T-cell (primary cell): ENCODE measurements at places on chromosomes 13 and 19. TPM values are rescaled to one million over a fixed set of nuclear protein-coding genes. Genes with fewer than 3 reads are reported as not detected.
A peak's percentile ranks its signal among the peaks of the same experiment; 100 is the strongest.

DNA sequence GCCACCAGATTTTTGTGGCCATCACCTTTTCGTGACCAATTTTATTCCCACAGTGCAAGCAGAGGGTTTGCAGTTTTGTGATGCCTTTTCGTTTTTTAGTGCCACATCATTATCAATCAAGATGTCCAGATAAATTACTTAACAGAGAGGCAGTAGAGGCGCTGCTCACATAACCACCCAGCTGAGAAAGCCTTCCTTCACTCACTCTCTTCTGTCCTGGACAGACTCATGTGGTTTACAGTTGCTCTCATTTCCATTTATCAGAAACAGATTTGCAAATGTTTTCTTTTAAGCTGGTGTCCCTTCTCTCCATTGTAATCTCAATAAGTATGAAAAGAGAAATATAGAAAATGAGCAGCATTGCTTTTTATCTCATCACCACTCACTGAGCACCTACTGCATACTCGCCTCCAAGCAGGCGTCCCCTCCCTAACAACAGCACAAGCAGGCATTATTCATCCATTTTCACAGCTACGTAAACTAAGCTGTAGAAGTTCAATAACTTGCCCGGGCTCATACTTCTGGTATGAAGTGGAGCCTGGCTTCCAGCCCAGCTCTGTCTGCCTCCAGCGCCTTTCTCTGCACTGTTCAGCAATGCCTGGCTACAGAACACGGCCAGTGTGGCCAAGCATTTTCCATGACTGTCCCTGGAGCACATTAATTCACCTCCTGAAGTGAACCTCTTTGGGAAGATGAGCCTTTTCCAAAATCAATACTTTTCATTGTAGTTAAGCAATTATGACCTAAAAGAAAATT lies 34.6 kb upstream of the KATNAL1 start:
- DNase-seq, result no peak

DNA sequence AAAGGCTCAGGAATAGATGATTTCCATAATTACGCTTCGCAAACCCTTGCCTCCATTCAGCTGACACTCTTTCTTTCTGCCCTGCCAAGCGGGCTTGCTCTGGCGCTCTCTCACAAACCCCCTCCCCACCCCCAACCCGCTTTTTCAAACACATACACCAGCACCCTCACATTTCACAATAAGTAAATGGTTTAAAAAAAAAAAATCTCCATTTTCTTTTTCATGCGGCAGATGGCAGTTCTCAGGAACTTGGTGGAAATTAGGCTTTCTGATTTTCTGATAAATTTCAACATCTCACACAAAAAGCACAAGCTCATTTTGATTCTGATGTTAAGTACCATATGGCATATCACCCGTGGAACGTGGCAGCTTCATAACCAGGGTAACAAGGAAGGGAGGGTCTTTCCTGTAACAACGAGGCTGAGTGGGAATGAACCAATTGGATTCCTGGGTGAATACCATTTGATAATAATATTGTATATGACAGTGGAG lies 43.8 kb downstream of the C13orf42 start:
- no peak for DNase-seq

- DNase-seq, result no peak
These were observed 286.3 kb downstream of the TBC1D4 start for GRCh38 chr13:75195495-75196146.

DNA sequence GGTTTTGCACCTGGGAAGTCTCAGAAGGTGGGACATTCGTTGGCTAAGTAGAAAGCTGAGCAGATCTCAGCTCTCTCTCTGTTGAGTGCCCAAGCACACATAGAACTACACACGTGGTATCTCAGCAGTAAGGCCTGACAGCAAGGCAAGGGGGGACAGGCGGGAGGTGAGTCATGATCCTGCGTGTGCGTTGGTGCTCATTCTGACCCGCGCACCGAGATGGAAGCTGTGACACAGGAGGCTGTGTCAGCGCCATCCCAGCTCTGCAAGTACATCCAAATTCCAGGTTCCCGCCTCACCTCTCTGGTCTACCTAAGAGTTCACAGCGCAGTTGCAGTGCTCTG lies 135.7 kb downstream of the USP12 start:
- no peak for DNase-seq

SMIM24 gene
- 0.76 TPM for total RNA-seq

DNA sequence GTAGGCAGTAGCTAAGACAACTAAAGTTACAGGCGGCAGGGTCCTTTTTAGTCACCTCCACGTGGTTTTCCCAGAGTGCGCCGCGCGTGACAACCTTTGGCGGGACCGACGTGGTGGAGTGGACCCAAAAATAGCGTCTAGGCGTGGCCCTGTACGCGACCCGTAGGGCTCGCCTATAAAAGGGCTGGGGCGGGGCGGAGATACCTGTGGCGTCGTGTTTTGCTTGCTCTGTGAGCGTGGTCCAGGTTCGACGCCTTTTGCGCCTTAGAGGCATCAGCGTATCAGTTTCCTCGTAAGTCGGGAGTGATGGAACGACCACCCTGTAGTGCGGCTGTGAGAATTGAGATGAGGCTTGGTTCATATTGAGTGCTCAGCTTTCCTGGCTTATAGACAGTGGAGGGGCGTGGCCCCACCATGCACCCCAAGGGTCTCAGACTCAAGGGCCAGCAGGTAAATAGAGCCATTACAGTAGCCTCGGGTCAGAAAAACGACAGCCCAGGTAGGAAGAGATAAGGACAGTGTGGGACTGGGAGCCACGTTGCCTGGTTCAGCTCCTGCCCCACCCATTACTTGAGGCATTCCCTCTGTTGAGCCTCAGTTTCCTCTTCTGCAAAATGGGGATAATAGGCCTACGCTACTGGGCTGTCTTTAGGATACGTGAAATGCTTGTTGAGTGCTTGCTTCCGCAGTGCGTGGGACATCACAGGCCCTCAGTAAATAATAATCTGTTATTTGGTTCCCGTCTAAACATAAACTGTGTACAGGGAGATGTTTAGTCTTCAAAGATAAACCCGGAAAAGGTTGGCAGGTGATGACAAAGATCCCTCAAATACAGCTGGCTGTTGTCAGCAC lies 693 bp upstream of the TMED1 start:
- peak; percentile 73 for DNase-seq

- DNase-seq, result no peak
These were observed 5.6 kb downstream of the GTF2F1 start for GRCh38 chr19:6387372-6387771.

PLPP2 gene
- total RNA-seq, result 0.23 TPM

DNA sequence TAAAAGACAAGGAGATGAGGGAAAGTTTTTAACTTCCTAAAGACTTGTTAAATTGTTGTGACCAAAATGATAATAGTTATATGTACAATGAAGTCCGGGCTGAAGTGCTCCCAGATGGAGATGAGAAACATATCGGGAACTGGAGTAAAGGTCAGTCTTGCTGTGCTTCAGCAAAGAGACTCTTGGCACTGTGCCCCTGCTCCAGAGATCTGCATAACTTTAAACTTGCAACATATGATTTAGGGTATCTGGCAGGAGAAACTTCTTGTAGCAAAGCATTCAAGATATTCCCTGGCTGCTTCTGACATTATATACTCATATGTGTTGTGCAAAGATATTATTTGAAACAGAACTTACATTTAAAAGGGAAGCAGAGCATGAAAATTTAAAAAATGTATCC lies 786.6 kb upstream of the SLITRK6 start:
- no peak for DNase-seq

DNA sequence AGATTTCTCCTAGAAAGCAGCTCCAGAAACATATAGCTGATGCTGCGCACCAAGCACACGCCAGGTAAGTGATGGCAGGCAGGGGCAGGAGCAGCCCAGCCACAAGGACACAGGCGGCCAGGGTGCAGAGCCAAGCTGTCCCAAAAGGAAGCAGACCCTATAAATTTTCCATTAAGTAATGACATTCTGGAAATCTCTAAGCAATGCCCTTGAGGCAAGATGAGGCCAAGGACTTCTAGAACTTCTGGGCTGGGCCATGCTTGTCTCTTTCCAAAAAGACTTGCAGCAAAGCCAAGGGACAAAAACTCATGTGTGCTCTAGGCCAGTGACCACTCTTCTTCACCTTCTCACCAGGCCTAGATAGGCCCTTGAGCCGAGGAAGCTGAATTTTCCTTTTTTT lies 42.2 kb upstream of the EPHX3 start:
- DNase-seq, result no peak

DNA sequence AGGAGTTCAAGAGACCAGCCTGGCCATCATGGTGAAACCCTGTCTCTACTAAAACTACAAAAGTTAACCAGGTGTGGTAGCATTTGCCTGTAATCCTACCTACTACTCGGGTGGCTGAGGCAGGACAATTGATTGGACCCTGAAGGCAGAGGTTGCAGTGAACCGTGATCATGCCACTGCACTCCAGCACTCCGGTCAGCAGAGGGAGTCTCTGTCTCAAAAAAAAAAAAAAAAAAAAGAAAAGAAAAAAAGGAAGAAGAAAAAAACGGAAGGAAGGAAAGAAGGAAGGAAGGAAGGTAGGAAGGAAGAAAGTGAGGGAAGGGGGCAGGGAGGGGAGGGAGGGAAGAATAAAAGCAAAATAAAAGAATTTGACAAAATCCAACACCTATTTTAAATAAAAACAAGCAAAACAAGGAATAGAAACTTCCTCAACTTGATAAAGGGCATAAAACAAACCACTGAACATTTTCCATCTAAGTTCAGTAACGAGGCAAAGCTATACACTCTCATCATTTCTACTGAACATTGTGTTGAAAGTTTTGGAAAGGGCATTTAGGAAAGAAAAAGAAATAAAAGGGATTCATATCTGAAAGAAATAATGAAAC lies 411.6 kb upstream of the SLITRK5 start:
- no peak for DNase-seq

LILRB3 gene
- total RNA-seq, result 1.1 TPM

- no peak for DNase-seq
These were observed 292.5 kb downstream of the UQCRFS1 start for GRCh38 chr19:28920269-28921066.

- no peak for DNase-seq
These were observed 37.2 kb downstream of the TGDS start for GRCh38 chr13:94558716-94559115.

GRCh38 chr19:42201489-42202289 lies 15.8 kb downstream of the DEDD2 start:
- peak; percentile 41 for DNase-seq

DNA sequence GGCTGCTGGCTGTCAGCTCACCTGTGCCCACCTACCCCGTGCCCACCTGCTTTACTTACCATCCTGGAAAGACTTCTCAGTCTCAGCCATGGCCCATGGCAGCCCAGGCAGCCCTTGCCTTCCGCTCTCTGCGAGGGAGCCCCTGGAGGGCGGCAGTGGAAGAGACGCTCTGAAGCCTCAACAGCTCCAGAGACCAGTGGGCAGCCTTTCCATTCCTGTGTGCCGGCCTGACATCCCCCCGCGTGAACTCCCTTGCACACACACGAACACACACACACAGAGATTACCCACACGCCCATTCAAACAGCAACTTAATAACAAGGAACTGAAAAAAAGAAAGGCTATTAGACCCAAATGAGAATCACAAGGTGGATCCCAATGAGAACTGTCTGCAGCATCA lies 14.2 kb upstream of the RASA3 start:
- DNase-seq, result no peak

DNA sequence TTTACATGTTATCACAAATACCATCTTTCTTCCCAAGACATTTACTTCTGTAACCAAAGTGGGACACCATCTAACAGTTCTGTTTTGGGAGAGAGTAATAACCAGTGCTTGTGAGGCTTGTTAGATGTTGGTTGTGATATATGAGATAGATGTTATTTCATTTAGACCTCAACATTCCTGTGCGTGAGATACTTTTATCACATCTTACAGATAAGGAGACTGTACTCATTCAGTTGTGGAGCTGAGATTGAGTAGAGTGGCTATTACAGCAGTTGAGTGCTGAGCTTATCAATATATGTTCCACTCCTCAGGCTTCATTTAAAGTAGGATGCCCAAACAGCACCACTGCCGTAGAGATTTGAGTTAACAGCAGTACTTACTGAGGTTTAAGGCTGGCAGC lies 43.1 kb downstream of the USPL1 start:
- no peak for DNase-seq

ZNF681 gene
- 6.7 TPM for total RNA-seq

DNA sequence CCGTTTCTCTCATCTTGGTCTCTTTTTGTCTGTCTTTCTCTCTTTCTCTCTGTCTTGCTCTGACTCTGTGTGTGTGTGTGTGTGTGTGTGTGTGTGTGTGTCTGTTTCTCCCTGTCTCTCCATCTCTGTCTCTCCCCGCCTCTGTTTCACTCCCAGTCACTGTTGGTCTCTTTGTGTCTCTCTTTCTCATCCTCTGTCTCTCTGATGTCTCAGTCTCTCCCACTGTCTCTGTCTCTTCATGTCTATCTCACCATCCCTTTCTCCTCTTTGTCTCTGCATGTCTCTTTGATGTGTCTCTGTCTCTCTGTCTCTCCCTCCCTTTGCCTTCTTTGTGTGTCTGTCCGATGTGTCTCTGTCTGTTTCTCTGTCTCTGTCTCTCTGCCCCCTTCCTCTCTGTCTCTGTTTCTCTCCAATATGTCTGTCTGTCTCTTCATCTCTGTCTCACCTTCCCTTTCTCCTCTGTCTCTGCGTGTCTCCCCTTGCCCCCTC lies 2.5 kb downstream of the NFIC start:
- DNase-seq, result no peak

SLC6A16 gene
- 6.4 TPM for total RNA-seq

DNA sequence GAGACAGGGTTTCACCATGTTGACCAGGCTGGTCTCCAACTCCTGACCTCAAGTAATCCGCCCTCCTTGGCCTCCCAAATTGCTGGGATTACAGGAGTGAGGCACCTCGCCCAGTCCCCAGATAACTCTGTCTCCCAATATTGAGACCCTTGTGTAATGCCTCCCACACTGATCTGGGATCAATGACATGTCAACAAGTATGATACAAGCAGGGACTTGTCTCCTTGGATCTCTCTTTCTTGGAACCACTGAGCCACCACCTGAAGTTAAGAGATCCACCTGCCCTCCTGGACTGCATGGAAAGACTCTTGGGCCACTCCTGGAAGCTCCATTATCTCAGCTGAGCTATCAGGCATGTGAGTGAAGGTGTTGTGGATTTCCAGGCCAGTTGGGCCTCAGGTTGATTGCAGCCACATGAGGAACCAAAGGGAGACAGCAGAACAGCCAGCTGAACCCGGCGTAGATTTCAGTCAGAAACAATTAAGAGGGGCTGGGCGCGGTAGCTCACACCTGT lies 15.1 kb downstream of the NFKBID start:
- DNase-seq, result no peak

TTYH1 gene
- not detected for total RNA-seq

- DNase-seq, result no peak
These were observed 74.6 kb upstream of the MEDAG start for GRCh38 chr13:30831515-30831914.

IGSF23 gene
- not detected for total RNA-seq

ZNF808 gene
- 26.5 TPM for total RNA-seq
